ENCODE measurements at places on chromosomes 6 and 20.
A peak's percentile ranks its signal among the peaks of the same experiment; 100 is the strongest.

- no peak for DNase-seq
These were observed 108.8 kb downstream of the HUS1B start for GRCh38 chr6:548091-548490.

DNA sequence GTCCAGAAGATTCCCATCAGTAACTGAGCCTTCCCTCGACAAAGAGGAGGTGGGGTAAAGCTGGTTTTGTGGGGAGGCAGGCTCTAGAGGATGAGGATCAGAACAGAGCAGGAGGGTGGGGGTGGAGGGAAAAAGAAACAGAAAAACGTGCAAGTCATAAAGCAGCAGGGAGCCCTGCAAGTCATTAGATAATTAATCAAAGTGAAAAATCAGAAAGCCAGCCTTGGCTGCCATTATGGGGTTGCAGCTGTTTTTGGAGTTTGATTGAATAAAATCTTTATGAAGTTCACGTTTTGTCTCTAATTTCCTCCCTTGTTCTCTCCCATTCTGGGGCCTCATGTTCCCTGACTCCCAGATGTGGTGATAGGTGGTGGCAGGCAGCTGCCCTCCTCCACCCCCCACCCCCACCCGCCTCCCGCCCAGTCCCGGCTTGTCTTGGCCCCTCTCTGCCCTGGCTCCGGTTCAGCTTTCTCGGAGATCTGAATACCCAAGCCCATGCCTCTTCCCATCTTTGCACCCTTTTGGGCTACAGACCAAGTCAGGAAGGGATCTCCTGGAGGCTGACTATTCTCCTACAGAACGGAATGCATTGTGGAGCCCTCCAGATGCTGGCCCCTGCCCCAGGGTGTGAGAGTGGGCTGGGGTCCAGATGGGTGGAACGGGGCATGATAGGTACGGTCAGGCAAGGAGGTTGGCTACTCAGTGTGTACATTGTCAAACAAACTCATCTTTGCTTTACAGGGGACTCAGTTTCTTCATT, 141.8 kb downstream of the CDC5L start:
- DNase-seq: no peak

DNA sequence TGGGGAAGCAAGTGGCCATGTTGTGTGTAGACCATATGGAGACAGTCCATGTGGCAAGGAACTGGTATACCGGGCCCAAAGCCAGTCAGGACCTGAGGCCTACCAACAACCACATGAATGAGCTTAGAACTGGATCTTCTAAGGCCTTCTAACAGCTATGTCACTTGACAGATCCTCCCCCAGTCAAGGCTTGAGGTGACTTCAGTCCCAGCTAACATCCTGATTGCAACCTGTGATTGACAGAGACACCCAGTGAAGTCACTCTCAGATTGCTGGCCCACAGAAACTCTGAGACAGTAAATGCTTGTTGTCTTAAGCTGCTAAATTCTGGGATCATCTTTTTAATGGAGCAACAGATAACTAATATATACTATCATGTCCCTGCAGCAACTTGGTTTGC, 32.9 kb downstream of the AHI1 start:
- no peak for DNase-seq

- DNase-seq: no peak
These were observed 67.7 kb downstream of the SNAP25 start for GRCh38 chr20:10286356-10286755.

DNA sequence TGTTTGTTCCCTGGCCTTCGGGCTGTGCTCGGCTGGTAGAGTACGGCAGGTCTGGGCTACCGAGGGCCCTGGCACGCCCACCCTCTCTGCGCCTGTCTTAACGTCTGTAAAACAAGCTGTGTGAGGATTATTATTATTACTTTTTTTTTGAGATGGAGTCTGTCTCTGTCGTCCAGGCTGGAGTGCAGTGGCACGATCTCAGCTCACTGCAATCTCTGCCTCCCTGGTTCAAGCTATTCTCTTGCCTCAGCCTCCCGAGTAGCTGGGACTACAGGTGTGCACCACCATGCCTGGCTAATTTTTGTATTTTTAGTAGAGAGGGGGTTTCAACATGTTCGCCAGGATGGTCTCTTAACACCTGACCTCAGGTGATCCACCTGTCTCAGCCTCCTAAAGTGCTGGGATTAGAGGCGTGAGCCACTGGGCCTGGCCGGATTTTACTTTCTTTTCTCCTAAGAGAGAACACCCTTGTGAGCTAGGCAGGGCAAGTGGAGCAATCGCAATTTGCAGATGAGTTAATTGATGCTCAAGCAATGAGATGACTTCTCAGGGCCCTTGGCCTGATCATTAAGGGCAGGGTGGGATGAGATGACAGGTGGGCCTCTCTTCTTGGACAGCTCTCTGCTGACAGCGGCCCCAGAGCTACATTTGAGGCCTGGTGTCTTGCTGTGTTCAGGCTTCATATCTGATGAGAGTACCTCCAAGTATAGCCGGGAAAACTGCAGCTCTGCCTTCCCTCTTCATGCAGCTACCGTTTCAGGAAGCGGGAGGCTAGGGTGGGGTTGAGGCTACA, 859 bp upstream of the SMIM29 start:
- no peak for DNase-seq

DNA sequence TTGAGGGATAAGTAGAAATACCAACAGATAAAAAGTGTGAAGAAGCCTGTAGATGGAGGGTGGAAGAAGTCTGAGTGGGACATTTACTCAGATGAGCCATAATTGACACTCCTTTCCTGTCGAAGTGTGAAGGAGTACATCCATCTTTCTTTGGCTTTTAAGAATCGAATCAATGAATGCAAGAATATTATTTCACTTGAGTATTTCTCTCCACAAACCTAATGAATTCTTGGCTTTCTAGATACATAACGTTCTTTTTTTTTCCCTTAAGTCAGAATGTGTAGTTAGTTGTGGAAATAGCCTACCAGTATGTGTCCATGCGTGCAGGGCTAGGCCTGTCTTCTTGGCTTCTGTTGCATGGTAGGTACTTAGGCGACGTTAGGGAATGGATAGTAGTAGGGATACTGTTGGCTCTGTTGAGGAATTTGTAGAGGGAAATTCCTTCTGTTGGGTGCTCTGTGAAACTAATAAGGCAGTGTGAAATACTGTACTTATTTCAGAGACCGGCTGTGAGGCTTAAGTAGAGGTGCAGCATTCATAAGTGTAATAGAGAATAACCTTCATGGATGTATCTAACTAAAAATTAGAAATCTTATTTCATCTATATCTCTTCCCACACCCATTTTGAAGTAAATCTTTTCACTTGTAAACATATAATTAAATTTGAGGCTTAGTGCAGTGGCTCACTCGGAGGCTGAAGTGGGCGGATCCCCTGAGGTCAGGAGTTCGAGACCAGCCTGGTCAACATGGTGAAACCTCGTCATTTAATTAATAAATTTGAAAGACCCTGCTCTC, 1.5 kb downstream of the RPS18 start:
- DNase-seq: no peak

DNA sequence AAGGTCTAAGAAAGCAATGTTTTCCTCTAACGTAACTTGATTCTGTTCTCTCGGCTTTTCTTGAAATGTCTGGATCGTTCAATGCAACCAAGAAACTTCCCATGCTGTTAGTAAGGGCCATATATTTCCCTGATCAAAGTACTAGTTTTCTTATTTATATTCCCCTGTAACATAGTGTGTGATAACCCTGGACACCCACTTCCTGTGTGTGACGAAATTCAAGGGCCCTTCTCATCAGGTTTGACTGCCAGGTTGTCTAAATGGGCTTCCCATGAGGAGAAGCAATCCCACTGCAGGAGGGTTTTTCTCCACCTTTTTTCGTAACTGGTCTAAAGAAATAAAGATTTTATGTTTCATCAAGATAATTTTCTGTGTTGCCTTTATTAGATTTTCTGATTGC, 102.6 kb upstream of the RPS6KA2 start:
- no peak for DNase-seq

GRCh38 chr6:35919827-35920751, 809 bp downstream of the SRPK1 start:
- DNase-seq: peak; percentile 49

- DNase-seq: no peak
These were observed 211.9 kb downstream of the FOXC1 start for GRCh38 chr6:1821513-1822183.

- DNase-seq: no peak
These were observed 128.0 kb upstream of the TNFAIP3 start for GRCh38 chr6:137738931-137739504.

GRCh38 chr20:31670371-31671228, 32.9 kb downstream of the COX4I2 start:
- DNase-seq: no peak

- peak; percentile 55 for DNase-seq
These were observed 34.5 kb downstream of the HLA-A start for GRCh38 chr6:29976588-29977424.

GRCh38 chr6:11495565-11496145, 41.9 kb upstream of the TMEM170B start:
- DNase-seq: no peak

DNA sequence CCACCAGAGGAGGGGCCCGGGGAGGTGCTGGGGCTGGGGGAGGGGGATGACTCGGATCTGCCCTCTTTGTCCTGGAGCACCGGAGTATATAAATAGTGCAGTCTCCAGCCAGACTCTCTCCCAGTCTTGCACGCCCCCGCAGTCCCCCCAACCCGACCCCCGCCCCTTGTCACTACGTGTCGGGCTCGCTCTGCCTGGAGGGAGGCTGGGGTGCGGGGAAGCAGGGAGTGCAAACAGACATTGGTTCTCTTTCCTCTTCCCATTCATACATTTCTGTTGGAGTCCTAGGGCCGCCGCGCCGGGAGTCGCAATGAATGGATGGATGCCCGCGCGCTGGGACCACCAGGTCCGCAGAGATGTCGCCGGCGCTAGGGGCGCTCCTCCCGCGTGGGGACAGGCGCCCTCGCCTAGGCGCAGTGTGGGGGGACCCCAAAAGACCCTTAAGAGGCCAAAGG, 179.3 kb downstream of the TBXT start:
- no peak for DNase-seq

- no peak for DNase-seq
These were observed 246.9 kb downstream of the SOX4 start for GRCh38 chr6:21840428-21840827.

- no peak for DNase-seq
These were observed 187.1 kb downstream of the TFAP2B start for GRCh38 chr6:51005779-51006178.

Measured in stimulated activated naive CD4-positive, alpha-beta T cell treated with Interleukin-2 at 50 U/mL for 16 hours (primary cell).